ENCODE measurements at places on chromosomes 16 and 17.

DNA sequence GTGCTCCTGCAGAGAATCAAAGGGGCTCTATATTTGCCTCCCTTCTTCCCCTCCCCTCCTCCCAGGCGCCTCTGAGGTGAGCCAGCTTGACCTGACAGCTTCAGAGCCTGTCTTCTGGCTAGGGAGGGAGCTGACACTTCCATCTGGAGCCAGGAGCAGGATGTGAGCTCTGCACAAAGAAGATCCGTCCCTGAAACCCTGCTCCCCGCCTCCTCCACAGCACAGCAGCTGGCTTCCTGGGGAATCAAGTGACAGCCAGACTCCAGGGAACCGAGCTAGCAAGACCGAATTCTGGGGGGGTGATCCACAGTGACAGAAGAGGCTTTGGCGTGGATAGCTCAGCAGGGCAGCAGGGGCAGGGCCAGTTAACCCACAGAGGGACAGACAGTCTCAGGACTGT is 37.2 kb downstream of the CCDC182 start:
- no peak for DNase-seq

GRCh38 chr17:75047398-75048098 is 523 bp downstream of the KCTD2 start:
- DNase-seq, result peak; percentile 67

- peak; percentile 91 for DNase-seq
Observed at GRCh38 chr16:11391576-11391975, 46.3 kb downstream of the RMI2 start.

GRCh38 chr17:2712300-2713043 is 908 bp upstream of the CLUH start:
- DNase-seq, result no peak

- peak; percentile 85 for DNase-seq
Observed at GRCh38 chr16:85568519-85568918, 44.6 kb upstream of the GSE1 start.

DNA sequence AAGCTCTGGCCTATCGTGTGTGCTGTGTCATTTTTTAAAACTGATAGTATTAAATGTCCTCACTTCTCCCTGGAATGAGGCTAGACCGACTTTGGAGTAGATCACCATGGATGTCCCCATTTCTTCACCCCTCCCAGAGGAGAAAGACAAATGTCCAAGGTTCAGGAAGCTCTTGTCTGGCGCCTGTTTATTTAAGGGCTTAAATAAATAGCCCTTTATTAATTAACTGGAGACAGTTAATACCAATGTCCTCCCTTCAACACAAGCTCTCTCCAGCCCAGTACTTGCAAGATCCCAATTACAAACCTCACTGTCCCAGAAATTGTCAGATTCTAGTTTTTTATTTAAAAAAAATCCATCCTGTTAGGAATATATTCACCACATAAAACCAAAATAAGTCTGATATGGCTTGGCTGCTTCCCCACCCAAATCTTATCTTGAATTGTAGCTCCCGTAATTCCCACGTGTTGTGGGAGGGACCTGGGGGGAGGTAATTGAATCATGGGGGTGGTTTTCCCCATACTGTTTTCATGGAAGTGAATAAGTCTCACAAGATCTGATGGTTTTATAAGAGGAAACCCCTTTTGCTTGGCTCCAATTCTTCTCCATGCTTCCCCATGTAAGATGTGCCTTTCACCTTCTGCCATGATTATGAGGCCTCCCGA is 344.4 kb downstream of the SHISA9 start:
- DNase-seq, result no peak

GRCh38 chr16:1940273-1941161 is 2.5 kb downstream of the MSRB1 start:
- no peak for DNase-seq

GRCh38 chr17:83073389-83074063 is 5.9 kb upstream of the METRNL start:
- DNase-seq, result peak; percentile 77

DNA sequence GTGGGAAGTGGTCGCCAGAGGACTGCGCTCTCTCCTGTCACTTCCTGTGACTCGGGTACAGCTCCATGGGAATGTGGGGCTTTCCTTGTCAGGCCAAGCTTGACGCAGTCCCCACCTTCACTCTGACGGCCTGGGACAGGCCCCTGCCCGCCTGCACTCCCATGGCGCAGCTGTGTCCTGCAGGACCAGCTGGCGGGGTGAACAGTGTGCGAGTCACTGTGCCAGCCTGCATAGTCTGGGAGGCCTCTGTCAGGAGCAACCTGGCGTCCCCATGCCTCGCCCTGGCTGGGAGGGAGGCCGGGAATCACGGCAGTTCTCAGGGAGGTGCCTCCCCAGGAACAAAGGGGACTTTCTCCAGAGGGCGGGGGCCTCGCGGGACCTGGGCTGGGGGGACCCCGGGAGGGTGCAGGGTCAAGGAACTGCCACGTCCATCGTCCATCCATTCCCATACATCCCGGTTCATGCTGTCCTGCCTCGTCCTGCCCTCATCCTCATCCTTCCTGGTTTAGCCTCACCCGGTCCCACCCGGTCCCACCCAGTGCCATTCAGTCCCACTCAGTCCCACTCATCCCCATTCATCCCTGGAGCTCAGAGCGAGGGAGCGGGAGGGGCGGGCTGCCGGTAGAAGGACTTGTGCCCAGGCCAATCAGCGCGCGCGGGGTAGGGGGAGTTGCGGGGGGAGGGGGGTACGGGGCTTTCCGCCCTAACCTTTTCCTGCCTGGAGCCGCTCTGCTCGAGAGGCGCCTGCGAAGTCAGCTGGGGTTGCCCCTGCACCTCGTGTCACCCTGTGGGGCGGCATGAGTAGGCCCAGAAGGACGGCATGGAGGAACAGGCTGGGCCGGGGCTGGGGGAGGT is 13.4 kb downstream of the FLYWCH1 start:
- DNase-seq, result no peak

DNA sequence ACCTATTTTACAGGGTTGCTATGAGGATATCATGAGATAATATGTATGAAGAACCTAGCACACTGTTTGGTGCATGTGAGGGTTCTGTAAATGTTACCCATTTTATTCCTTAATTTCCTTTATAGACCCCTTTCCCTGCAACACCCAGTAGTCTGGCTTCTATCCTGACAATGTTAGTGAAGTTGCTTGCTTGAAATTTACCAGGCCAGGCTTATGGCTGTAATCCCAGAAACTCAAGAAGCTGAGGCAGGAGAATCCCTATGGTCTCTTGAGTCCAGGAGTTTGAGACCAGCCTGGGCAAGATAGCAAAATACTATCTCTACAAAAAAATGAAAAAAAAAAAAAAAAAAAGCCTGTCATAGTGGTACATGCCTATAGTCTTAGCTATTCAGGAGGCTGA is 722.0 kb downstream of the MAF start:
- peak; percentile 24 for DNase-seq

DNA sequence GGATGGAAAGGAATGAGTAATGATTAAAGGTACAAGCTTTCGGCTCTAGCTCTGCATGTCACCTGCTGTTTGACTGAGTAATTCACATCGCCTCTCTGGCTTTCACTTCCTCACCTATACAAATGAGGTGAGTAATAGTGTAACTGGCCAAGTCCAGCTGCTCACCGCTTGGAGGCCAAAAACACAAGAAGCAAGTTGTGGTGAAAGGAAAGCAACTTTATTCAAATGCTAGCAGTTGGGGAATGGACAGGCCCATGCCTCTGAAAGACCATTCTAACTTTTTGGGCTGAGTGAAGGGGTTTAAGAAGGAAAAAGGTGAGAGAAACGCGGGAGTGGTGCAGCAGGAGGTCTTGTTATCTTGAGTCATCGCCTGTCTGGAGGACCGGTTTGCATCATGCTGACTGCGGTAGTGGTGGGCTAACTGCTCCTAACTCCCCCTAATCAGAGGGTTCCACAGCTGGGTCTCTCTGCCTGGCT is 45.7 kb upstream of the CSNK2A2 start:
- DNase-seq, result no peak

DNA sequence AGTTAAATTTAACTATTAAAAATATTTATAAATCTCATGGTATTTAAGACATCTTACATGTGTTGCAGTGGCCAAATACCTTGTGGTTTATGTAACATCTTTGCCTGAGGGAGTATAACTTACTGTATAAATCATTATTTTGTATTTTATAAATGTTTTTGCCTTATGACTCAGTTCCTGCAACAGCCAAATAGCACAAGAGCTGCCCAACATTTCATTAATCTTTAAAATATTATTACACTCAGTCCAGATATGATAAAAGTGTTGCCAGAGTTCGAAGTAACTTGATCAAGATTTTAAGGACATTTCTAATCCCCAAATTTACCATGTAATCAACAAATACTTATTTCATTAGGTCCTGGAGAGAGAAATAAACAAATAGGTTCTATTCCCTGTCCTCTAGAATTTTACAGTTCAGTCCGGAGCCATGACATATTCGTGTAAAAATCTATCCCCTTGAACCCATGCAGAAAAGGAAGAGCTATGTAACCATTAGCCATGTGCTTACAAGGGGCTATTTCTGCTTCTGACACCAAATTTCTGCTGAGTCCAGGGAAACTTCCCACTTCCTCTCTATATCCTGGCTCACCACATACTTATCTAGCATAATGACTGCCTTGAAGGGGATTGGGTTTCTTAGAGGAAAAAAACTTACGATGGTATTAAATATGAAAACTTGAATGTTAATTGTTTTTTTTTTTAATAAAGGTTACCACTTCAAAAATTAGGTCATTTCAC is 44.0 kb downstream of the IRX6 start:
- DNase-seq, result peak; percentile 47

DNA sequence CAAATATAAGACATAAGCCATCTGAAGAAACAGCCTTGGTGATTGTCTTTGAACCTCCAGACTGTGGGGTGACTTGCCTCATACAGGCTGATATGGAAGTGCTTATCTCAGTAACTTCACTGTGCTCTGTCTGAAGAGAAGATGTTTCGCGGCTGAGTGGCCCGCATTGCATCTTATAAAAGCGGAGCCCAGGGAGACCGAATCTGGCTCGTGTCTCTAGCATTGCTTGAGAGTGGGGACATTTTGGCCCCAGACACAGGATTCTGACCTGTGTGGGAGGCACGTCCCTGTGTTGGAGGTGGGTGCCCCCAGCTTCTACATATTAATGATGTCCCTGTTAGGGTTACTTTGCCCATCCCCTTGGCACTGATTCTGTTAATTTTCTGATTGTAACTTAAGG is 66.4 kb downstream of the METRNL start:
- DNase-seq, result no peak

DNA sequence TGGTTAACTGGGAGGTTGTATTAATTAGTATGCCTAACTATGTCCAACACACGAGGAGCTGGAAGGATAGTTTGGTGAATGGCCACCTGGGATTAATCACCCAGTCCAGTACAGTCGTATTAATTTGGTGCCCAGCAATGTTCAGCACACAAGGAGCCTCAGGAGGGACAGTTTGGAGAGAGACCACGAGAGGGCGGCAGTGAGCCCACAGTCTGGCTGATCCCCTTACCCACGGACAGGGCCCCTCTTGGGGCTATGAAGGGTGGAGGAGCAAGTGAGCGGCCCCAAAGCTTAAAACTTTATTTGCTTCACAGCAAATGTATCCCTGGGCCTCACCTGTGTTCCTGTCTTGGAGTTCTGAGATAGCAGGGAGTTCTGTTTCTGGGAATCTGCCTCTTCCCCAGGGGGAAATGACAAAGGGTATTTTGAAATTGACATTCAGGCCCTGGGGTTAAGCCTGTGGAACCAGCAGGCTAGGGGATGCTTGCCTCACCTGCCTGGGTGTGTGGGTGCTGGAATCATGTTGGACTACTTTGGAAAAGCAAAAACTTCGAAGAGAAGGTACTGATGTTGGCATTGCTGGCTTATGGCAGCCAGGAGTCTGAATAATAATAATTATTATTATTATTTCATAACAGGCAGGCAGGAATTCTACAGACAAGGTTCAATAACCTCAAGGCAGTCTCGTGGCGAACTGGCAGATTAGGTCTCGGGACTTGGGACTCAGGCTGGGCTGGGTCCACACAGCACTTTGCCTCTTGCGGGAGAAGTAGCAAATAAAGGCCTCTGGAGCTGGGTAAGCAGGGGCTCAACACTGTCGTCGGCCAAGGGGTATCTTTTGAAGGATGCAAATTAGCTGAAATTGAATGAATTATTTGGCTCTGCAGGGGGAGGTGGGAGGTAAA is 227.6 kb upstream of the ASIC2 start:
- peak; percentile 75 for DNase-seq

DNA sequence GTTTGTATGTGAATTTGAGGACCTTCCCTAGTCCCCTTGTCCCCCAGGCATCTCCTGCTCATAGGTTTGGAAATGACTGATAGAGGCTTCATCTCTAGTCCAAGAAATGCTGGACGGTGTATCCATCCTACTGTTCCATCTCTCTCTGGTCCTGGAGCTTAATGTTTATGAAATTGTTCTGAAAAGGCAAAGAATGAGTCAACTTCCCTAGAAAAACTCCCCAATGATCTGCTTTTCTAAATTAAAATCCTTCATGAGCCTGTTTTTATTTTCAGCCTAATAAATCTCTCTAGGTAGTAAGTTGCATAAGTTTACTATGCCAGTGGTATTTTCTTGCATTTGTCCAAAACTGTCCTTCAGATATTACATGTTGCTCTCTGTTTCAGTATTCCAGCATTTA is 2.1 kb upstream of the IGSF6 start:
- DNase-seq, result no peak

- DNase-seq, result no peak
Observed at GRCh38 chr16:14310519-14310991, 239.4 kb downstream of the MRTFB start.

DNA sequence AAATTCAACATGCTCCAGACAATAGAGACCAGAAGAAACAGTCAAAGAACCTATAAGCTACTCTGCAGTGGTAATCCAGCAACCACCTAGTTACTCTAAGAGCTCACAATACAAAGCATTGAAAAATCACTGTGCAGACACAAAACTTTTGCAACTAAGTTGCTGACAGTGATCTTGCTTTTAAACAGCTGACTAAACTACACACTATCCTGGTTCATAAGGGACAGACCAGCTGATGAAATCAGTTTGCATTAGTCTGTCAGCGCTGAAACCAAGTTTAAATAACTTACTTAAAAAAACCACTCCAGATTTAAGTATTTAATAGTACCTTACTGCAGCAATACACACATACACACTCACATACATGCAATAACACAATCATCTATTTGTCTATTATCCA is 4.6 kb downstream of the VEZF1 start:
- no peak for DNase-seq

DNA sequence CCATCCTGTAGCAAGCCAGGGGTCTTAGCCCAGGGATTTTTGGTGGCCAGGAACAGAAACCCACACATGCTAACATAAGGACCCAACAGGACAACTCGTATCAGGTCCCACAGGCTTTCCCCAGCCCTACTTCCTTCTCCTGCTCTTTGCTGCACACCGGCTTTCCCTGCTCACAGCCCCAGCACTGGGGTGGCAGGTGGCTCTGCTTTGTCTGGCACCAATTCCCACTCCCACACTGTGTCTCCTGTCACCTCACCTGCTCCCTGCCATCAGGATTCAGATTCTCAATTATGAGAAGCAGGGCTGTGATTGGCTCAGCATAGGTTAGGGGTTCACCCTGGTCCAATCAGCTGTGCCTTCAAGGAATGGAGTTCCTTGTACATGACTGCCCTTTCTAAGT is 94.1 kb downstream of the TMEM132E start:
- DNase-seq, result no peak

All from stomach (tissue), 19 donors.